ENCODE measurements at places on chromosomes 4 and X. TPM values are rescaled to one million over a fixed set of nuclear protein-coding genes. Genes with fewer than 3 reads are reported as not detected.

MECP2 gene
- 17.2 TPM for total RNA-seq

FAM236D gene
- total RNA-seq, result not detected

XAGE2 gene
- total RNA-seq, result not detected

CFAP299 gene
- total RNA-seq, result not detected
